ENCODE measurements at places on chromosomes 6 and 20.

GRCh38 chr6:149329529-149329928, 12.0 kb downstream of the TAB2 start:
- no peak for DNase-seq

GRCh38 chr20:58473453-58474425, 41.5 kb downstream of the APCDD1L start:
- DNase-seq, result no peak

GRCh38 chr6:164014346-164015087, 600.0 kb downstream of the QKI start:
- DNase-seq, result no peak

- DNase-seq, result no peak
Measured at GRCh38 chr6:124748778-124749177, 213.5 kb upstream of the RNF217 start.

GRCh38 chr6:149567945-149568585, 1.9 kb downstream of the GINM1 start:
- DNase-seq, result no peak

- no peak for DNase-seq
Measured at GRCh38 chr6:164414695-164415094, 894.7 kb downstream of the C6orf118 start.

GRCh38 chr6:33863723-33864440, 60.1 kb upstream of the MLN start:
- no peak for DNase-seq

DNA sequence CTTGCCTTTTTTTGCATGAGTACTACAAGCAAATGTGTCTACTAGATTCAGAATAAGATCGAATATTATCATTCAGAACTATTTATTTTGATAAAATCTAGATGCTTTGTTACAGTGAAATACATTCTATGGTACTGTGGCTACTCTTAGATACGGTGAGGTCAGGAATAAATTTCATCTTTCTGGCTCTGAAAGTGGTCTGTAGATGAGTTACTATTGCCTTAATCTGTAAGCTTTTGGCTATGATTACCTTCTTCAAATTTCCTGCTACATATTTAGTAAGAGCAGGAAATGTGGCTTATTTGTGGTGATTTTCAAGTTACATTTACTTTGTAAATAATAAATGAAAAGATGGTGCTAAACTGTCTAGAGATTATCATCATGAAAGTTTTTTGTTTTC, 50.0 kb downstream of the SCAF8 start:
- DNase-seq, result no peak
